ENCODE measurements at places on chromosomes 5 and 9. TPM values are rescaled to one million over a fixed set of nuclear protein-coding genes. Genes with fewer than 3 reads are reported as not detected.

Gene ZNF879
- total RNA-seq, result 2.6 TPM

Gene PCDHB11
- 0.13 TPM for total RNA-seq

Gene DIMT1
- 42.7 TPM for total RNA-seq

Gene RORB
- not detected for total RNA-seq

Gene SPINK1
- total RNA-seq, result not detected

Gene CSF2
- total RNA-seq, result 0.13 TPM

Gene TAF1L
- under 0.01 TPM for total RNA-seq

Gene IL17B
- total RNA-seq, result not detected

Gene DAPK1
- 28.2 TPM for total RNA-seq

Gene HAVCR2
- total RNA-seq, result 0.64 TPM

Gene CYLC2
- not detected for total RNA-seq

Gene CDH9
- not detected for total RNA-seq

Gene ZNG1F
- total RNA-seq, result 2.9 TPM

DNA sequence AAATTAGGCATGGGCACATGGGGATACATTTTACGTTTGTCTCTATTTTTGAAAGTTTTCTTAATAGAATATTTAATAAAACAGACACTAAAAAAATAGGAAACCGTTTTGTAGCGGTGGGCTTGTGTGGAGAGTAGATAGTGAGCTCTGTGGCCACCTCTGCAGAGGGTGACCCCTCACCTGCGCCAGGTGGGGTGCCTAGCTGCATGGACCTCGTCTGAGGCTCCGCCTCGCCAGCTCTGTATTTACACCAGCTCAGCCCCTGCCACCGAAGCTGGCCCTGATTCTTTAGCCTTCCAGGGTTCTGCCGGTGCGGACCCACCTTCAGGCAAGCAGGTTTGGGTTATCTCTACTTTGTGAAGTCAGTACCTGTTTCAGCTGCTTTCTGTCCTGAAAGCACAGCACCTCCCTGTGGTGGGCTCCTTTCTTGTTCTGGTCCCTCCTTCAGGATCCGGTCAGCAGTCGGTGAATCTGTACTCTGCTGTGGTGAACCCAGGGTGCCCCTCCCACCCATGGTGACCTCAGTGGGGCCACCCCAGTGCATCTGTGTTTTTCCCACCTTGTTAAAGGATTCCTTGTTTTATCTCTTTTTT lies 105.2 kb upstream of the CACNA1B start:
- no peak for DNase-seq

- DNase-seq, result no peak
Measured at GRCh38 chr5:40575921-40576320, 103.8 kb upstream of the PTGER4 start.

DNA sequence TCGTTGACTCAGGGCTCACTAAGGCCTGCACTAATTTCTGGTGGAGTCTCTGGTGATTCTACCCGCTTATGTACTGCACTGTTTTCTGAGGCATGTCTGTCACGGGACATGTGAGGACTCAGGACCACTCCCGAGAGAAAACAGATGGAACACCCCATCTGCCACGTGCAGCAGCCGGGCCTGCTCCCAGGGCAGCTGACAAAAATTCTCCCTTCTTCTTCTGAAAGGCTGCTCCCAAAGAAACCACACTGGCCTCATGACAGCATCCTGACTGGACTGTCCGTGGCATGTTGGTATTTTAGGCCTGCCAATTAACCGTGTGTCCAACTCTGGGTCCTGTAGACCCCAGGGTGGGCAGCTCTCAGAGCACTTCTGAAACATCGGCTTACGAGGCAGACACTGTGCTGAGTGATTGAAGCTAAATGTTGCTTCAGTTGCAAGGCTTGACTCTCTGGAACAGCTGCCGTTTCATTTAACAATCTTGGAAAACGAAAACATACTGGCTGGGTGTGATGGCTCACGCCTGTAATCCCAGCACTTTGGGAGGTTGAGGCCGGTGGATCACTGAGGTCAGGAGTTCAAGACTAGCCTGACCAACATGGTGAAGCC lies 39.0 kb downstream of the FAM240B start:
- DNase-seq, result no peak

- DNase-seq, result no peak
Measured at GRCh38 chr5:107815109-107815508, 144.4 kb upstream of the EFNA5 start.

GRCh38 chr9:16398691-16399090 lies 471.8 kb downstream of the BNC2 start:
- DNase-seq, result no peak

DNA sequence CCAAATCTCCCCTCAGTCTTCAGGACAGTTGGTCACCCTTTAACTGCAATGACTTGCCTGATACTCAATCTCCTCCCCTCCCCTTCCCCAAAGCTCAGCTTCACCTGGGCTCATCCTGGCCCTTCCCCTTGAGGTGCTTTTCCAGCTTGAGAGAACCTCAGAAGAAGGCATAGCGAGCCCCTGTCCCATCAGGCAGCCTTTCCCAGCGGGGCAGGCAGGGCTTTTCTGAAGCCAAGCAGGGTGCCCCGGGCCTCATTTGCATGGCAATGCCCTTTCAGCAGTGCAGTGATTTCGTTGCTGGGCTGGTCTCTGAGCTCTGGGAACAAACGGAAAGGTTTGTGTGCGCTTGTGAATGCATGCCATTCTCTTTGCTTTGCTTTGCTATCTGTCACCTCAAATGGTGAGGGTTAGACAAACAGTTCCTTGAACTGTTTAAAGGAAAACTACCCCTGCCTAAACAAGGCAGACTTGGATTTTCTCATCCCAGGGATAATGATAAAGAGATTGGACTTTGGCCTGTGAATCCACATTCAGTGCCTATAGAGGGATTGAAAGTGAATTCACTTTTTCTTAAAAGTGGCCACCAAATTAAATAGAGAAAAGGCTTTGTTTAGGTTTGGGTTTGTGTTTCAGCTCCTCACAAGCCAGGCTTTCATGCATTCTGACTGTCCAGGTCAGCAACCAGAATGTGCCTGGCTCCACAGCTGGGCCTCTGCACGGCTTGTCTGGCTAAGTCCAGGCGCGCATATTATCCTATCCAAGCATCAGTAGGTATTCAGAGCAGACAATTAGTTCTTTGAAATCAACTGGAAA lies 165.3 kb downstream of the ZNF608 start:
- DNase-seq, result peak; percentile 40

- DNase-seq, result peak; percentile 61
Measured at GRCh38 chr9:35907711-35908503, 1.4 kb upstream of the SPAAR start.

DNA sequence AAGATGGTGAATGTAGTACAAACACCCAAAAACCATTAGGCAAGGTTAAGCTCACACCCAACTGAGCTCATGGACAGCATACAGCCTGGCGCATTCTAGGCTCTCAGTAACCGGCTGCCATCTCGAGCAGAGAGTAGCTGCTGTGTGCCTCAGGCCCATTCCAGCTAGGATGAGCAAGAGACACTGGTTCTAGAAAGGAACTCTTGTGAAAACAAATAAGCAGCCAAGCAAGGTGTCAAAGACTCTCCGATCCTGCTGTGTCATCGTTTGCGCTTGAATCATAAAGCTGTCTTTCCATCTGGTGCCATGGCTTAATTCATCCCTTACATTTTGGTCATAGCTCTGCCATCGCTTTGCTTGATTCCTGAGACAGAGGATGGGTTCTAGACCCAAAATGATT lies 135.4 kb upstream of the MSX2 start:
- DNase-seq, result no peak

DNA sequence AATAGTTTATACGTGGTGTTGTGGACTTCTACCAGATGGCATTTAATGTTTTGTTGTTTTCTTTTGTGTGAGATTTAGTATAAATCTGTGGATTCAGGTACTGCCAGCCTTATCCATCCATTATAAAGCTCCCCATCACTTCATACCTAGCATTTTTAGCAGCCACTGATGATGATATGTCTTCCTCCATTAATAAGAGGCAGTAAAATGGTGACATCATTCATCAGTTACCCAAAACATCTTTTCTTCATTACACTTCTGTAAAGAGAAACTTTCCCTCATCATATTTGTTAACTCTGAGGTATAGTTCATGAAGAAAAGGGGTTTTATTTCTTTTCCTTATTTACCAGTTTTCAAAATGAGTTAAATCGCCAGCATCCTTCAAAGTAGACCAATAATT lies 19.4 kb downstream of the CHD1 start:
- no peak for DNase-seq

- DNase-seq, result no peak
Measured at GRCh38 chr9:38110476-38110875, 41.4 kb upstream of the SHB start.

DNA sequence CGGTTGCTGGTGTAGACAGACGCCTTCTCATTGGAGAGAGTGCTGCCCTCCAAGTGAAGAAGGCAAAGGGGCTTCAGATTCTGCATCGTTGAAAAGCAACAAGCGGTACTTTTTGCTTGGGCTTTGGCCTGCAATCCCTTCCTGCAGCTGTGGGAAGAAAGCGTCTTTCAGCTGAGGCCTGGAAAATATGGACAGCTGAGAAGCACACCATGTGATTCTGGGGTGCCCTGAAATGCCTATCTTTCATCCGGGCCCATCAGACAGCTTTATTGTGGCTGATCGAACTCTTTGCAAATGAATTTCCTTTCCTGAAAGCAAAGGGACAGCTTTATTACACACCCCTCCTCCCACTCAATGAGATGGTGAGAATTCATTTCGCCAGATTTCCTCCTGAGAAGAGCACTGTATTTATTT lies 74.0 kb downstream of the NSG2 start:
- DNase-seq, result no peak

- no peak for DNase-seq
Measured at GRCh38 chr5:126857472-126858410, 80.8 kb downstream of the LMNB1 start.

- no peak for DNase-seq
Measured at GRCh38 chr9:78539188-78539587, 242.3 kb downstream of the PSAT1 start.

DNA sequence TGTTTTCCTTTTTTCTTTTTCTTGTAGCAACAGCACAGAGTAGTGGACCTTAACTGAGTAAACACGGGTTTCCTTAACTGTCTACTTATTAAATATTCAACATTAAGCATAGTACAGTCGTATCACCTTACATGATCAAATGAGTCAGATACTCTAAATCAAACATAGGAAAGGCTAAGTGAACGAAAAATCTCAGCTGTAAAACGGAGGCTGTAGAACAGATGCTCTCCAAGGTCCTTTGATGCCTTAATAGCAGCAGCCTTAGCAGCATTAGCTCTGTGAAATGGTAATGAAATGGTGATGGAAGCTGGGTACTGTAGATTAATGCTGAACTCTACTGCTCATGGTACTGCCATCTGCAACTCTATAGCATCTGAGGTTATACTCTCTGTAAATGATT lies 1433.3 kb upstream of the C9orf72 start:
- DNase-seq, result no peak

DNA sequence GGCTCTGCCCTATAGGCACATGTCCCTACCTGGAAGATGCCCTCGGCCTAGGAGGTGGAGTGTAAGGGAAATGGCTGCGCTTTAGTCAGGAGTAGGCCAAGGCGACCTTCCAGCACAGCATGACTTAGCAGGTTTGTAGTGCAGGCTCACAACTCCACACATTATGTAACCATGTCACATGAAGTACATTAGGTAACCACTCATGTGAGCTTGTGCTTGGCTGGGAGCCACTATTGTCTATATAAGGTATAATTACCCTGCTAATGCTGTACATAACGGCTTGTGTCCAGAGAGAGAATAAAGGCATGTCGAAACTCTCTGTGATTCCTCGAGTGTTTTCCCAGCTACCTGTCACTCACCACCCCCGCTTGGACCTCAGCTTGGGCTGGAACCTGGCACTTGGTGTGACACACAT lies 74.9 kb downstream of the CAMK4 start:
- DNase-seq, result no peak

DNA sequence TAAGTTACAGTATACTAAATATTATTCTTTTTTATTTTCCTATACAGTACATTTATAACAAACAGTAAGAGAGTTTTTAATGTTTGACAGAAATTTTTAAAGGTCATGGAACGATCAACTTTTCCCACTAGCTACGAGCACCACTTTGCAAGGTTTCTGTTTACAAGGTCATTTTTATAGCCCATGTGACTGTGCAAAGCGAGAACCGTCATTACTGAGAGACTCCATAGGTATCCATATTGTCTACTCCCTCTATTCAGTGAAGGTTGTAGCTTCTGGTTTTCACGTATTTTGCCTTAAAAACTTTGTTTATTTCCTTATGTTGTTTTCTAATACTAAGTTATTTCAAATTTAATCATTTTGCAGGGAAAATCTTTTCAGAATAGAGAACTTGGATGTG lies 186.3 kb upstream of the RGMB start:
- DNase-seq, result no peak
